ENCODE measurements at places on chromosomes 12 and 14. TPM values are rescaled to one million over a fixed set of nuclear protein-coding genes. Genes with fewer than 3 reads are reported as not detected.

Gene PRIMA1
- total RNA-seq = 1.9 TPM

Gene NTN4
- total RNA-seq = 136 TPM

Gene E2F7
- 0.29 TPM for total RNA-seq

Gene DENR
- 29.1 TPM for total RNA-seq

GRCh38 chr12:8829621-8830020, 7.2 kb downstream of the A2ML1 start:
- H3K27me3 ChIP-seq = peaks cover 4% of the 10 kb centered on the region
- no peaks in the 10 kb centered on the region for H3K4me1 ChIP-seq

DNA sequence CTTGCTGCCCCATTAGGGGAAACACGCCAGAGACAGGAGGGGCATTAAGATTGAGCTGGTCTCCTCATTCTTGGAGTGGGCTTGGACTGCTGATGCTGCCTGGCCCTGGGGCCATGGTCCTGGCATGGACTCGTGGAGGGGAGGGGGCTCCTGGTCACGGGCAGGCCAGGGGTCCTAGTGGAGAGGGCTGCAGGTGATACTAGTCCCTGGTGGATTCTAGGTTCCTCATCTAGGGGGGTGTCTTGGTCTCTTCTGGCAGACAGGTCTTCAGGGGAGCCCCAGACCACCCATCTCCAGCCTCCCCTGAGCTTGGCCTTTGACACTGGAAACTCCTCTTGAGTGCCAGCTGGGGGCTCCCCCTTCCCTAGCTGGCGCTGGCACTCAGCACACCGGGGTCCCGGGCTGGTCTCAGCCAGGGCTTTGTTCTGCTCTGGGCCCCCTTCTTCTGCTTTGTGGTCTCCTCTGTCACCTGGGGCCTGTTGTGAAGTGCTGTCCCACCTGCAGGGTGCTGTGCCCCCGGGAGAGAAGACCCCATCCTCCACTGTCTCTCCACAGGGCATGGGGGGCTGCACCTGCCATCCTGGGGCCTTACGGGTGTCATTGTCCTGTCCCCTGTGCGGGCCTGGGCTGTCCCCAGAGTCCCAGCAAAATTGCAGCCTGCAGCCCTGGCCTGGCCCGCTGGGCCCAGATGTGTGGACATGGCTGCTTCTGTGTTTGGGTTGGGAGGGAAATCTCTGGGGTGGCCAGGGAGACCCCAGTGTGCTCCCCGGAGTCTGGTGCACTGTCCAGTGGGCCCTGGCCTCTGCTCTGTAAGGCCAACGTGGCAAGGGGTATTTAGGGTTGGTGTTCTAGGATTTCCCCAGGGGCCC, 2.3 kb downstream of the KIF26A start:
- no peak overlapping the region for H3K27ac ChIP-seq
- peaks cover 26% of the 10 kb centered on the region for H3K4me1 ChIP-seq
- H3K36me3 ChIP-seq = no peaks in the 10 kb centered on the region
- DNase-seq = peak; percentile 63
- peak overlapping the region; percentile 55 for H3K4me3 ChIP-seq

DNA sequence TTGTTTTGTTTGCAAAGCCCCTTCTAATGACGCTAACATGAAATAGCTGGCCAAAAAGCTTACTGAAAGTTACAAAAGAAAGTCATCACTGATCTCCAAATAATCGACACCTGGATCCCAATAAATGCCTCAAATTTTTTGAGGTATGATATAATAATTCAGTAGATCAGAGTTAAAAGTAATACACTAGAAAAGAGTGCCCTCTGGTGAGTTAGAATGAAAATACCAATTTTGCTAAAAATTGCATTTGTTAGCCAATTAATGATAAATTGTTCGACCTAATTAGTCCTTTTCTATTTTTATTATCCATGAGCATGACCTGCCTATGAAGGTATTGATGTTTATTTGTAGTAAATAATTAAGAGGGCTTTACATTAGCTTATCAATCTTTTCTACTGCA, 78.6 kb downstream of the CEP128 start:
- H3K4me1 ChIP-seq = no peaks in the 10 kb centered on the region
- no peak overlapping the region for H3K4me3 ChIP-seq
- no peak overlapping the region for H3K27ac ChIP-seq
- no peak for DNase-seq

DNA sequence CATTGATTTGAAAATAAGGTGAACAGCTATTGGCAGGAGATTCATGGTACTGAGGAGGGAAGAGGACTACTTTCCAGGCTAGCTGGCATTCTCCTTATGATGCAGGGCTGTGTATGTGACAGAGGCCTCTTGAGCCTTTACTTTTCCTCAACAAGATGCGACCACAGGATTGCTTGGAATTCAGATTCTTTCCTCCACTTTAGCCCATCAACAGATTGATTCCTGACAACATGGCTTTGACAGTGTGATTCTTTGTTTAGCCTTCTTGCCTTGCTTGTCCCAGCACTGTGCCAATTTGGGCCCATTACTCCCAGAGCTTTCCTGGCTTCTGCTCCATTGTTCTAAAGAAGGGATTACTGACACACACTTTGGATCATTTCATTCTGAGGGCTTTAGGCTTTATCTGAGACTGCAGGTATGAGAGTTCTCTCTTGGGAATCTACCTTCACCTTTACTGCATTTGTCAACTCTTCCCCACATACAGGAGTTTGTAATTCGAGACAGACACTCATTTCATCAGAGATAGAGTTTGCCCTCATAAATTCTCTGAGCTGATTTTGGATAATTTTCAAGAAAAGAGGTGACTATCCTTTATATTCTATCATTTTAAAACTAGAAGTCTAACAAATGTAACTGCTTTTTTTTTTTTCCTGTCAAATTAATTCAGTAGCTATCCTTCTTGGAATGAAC, 206.4 kb upstream of the GZMB start:
- no peak overlapping the region for H3K4me3 ChIP-seq
- H3K27ac ChIP-seq = no peak overlapping the region
- H3K4me1 ChIP-seq = no peaks in the 10 kb centered on the region
- no peak for DNase-seq
- H3K27me3 ChIP-seq = no peaks in the 10 kb centered on the region
